ENCODE measurements at places on chromosomes 1 and 21. TPM values are rescaled to one million over a fixed set of nuclear protein-coding genes. Genes with fewer than 3 reads are reported as not detected.

GRCh38 chr1:13582713-13583443 is 754 bp upstream of the PDPN start:
- no peak for DNase-seq
- H3K4me3 ChIP-seq = no peak overlapping the region
- H3K4me1 ChIP-seq = no peaks in the 10 kb centered on the region
- H3K27ac ChIP-seq = no peak overlapping the region

GRCh38 chr1:175417316-175417715 is 224.7 kb upstream of the KIAA0040 start:
- no peak for DNase-seq
- no peak overlapping the region for H3K4me3 ChIP-seq
- no peaks in the 10 kb centered on the region for H3K4me1 ChIP-seq
- H3K27ac ChIP-seq = no peak overlapping the region

DNA sequence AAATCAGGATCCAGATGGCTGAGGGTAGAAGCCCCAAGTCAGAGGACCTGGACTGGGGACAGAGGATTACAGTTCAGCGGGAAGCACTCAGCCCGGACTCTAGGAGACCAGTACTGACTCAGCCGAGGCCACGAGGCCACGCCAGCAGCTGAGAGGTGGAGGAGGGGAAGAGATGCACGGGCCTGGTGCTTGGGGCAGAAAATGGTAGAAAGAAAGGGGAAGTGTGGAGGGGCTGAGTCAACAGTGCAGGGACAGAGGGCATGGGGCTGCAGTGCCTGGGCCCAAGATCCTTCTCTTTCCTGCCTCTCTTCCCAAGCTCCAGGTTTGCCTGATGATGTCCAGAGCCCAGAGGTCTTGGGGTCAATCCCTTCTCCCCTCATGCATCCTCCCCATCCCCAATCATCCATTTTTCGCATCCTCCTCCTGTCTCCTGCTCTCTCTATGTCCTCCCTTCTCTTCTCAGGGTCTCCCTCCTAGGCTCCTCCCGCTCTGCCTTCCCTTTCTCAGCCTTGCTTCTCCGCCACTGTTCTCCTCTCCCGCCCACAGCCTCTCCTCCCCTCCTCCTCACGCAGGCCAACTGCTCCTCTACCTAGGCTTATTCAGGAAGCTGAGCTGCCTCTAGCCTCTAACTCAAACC is 7.7 kb downstream of the ARHGEF2 start:
- DNase-seq = peak; percentile 96
- H3K4me3 ChIP-seq = no peak overlapping the region
- peaks cover 99% of the 10 kb centered on the region for H3K4me1 ChIP-seq
- no peaks in the 10 kb centered on the region for H3K27me3 ChIP-seq
- H3K27ac ChIP-seq = peak overlapping the region; percentile 53

GRCh38 chr1:233865902-233866301 is 38.6 kb upstream of the SLC35F3 start:
- no peaks in the 10 kb centered on the region for H3K4me1 ChIP-seq
- no peak overlapping the region for H3K27ac ChIP-seq
- no peaks in the 10 kb centered on the region for H3K27me3 ChIP-seq
- no peaks in the 10 kb centered on the region for H3K36me3 ChIP-seq

- H3K4me3 ChIP-seq = no peak overlapping the region
- H3K36me3 ChIP-seq = no peaks in the 10 kb centered on the region
- no peaks in the 10 kb centered on the region for H3K27me3 ChIP-seq
- H3K27ac ChIP-seq = no peak overlapping the region
- DNase-seq = no peak
Observed at GRCh38 chr1:76625886-76626678, 241.2 kb upstream of the ST6GALNAC5 start.

DNA sequence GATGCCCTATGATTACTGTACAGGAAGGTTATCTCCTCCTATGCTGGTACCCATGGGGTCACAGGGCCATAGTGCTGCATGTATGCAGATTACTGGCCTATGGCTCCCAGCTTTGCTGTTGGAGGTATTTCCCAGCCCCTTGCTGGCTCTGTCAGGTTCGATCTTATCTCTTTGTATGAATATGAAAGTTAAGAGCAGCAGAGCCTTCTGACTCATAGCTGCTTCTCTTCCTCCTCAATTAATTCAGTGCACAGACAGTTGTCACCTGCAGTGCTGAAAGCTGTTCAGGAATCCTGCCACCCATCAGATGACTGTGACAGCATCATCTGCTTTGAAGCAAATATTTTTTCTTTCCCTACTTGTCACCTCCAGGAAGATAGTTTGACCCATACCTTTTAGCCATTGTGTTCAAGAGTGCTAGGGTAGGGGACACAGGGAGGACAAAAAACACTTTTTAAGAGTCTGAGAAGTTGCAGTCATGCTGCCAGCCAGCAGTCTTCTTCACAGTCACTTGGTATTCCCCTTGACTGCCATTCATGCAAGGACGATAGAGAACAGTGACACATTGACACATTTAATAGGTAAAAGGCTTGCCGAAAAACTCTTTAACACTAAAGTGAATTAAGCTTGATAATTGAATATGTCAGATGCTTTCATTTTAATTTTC is 73.1 kb downstream of the KIF1B start:
- H3K4me3 ChIP-seq = no peak overlapping the region
- no peak for DNase-seq
- H3K27me3 ChIP-seq = no peaks in the 10 kb centered on the region

GRCh38 chr1:119204197-119204960 is 63.9 kb upstream of the WARS2 start:
- no peak for DNase-seq
- H3K4me1 ChIP-seq = no peaks in the 10 kb centered on the region
- no peak overlapping the region for H3K4me3 ChIP-seq
- no peak overlapping the region for H3K27ac ChIP-seq

DNA sequence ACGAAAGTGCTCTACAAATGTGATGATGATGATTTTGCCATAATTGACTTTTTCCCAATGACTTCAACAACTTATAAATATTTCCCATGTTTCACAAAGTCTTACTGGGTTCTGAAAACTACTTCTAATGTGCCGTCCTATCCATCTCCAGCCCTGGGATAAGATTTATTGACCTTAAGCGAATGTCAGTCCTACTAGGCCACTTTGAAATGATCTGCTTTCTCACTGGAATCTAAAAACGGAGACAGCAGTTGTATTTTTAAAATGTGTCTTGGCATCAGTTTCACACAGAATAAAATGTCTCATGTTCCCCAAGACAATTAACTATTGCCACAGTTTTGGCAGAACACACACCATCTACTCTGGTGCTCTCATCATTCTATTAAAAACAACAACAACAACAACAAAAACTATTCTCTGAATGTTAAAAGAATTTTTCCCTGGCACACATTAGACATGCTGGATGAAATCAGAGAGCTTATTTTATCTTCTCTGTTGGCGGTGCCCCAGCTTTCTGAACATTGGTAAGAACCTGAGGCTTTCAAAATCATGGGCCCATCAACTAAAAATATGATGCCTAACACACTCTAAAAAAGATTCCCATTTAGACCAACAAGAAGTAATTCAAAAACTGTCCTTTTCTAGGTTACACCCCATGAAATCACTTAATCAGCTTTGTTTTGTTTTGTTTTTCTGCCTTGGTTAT is 23.1 kb upstream of the DNASE2B start:
- H3K4me3 ChIP-seq = no peak overlapping the region
- H3K36me3 ChIP-seq = no peaks in the 10 kb centered on the region
- no peak for DNase-seq
- H3K4me1 ChIP-seq = peaks cover 4% of the 10 kb centered on the region

DNA sequence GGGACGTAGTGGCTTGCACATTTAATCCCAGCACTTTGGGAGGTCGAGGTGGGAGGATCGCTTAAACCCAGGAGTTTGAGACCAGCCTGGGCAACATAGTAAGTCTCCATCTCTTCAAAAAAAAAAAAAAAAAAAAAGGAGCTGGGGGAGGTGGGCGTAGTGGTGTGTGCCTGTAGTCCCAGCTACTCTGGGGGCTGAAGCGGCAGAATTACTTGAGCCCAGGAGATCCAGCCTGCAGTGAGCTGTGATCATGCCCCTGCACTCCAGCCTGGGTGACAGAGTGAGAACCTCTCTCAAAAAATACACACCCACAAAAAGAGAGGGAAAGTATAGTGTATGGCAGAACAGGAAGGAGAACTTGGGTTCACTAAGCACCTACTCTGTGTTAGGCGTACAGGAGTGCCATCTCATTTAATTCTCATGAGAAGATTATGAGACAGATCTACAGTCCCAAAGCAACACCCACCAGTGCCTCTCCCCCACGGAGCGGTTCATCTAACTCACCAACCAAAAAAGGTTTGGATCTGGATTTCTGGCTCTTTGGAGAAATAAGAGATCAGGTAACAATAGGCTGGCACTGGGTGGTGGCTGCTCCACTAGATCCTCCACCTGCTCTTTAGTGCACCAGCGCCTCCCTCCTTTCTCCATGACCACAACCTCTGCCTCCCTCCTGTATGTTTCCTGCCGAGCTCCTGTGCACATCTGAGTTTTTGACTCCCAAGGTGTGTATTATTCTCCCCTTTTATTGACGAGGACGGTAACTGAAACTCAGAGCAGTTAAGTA is 1.4 kb upstream of the TRAF5 start:
- peaks cover 17% of the 10 kb centered on the region for H3K4me1 ChIP-seq
- DNase-seq = no peak
- H3K27me3 ChIP-seq = peaks cover 9% of the 10 kb centered on the region
- H3K4me3 ChIP-seq = no peak overlapping the region
- no peak overlapping the region for H3K27ac ChIP-seq

- H3K27me3 ChIP-seq = no peaks in the 10 kb centered on the region
- no peak overlapping the region for H3K27ac ChIP-seq
- H3K36me3 ChIP-seq = no peaks in the 10 kb centered on the region
- no peak for DNase-seq
- peaks cover 9% of the 10 kb centered on the region for H3K4me1 ChIP-seq
- H3K4me3 ChIP-seq = no peak overlapping the region
Observed at GRCh38 chr1:9328715-9329114, 36.0 kb downstream of the SPSB1 start.

DNA sequence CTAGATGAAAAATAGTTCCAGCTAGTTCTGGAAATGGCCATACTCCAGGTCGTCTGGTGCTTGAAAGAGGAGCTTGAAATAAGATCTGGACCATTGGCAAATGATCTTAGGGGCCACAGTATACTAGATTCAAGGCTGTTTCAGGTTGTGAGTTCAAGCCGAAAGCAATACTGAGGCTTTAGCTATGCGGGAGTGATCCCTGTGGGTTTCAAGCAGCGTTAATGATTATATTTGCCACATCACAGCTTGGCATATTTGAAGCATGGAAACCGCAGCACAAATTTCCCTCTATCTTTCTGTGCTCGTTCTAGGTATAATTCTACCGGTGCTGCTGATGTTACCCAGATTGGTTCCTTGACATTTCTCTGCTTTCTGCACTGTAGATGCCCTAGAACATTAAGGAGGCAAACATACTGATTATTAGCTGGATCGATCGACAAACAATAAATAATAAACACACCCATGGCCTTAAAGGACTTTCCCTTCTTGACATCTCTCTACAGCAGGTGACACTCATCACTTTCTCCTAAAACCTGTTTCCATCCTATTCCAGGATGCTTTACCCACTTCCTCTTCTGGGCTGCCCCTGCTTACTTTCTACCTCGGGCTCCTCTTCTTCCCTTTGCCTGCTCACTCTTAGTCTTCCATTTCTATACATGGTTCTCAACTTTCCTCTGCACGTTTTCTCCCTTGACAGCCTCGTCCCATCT is 40.6 kb upstream of the LYST start:
- H3K27me3 ChIP-seq = no peaks in the 10 kb centered on the region
- H3K4me1 ChIP-seq = no peaks in the 10 kb centered on the region
- H3K4me3 ChIP-seq = no peak overlapping the region
- DNase-seq = no peak
- no peak overlapping the region for H3K27ac ChIP-seq
- H3K36me3 ChIP-seq = no peaks in the 10 kb centered on the region

The KCNT2 gene
- 2.7 TPM for total RNA-seq

The WNT4 gene
- total RNA-seq = 4.0 TPM

The SRGAP2C gene
- 28.1 TPM for total RNA-seq

The ESRRG gene
- 0.63 TPM for total RNA-seq

The HUNK gene
- 2.9 TPM for total RNA-seq

All from left lung (tissue), 14 donors.